ENCODE measurements at places on chromosomes 1 and 21.

GRCh38 chr21:17414766-17415165, 98.1 kb upstream of the CXADR start:
- DNase-seq: no peak

DNA sequence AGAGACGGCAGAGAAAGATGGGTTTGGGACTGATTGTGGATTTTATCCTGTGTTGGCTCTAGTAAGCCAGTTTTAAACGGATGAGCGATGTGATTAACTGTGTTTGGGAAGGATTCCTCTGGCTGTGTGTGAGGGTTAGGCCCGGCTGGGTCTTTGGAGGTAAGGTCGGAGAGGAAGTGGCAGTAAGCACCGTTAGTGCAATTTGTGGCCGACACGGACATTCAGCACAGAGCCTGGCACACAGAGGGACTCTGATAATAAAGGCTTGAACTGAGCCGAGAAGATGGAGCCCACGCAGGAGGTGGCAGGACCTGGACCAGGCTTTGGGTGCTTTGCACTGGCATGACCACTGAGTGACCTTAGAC, 1.3 kb downstream of the MTFR1L start:
- no peak for DNase-seq

GRCh38 chr1:18463063-18463462, 17.7 kb upstream of the KLHDC7A start:
- no peak for DNase-seq

- DNase-seq: peak; percentile 51
These were observed at the start of gene HMCN1 for GRCh38 chr1:185733818-185734735. HMCN1 (plus strand) TSS chr1:185734391; CDS start chr1:185734780, 389 bp downstream.

DNA sequence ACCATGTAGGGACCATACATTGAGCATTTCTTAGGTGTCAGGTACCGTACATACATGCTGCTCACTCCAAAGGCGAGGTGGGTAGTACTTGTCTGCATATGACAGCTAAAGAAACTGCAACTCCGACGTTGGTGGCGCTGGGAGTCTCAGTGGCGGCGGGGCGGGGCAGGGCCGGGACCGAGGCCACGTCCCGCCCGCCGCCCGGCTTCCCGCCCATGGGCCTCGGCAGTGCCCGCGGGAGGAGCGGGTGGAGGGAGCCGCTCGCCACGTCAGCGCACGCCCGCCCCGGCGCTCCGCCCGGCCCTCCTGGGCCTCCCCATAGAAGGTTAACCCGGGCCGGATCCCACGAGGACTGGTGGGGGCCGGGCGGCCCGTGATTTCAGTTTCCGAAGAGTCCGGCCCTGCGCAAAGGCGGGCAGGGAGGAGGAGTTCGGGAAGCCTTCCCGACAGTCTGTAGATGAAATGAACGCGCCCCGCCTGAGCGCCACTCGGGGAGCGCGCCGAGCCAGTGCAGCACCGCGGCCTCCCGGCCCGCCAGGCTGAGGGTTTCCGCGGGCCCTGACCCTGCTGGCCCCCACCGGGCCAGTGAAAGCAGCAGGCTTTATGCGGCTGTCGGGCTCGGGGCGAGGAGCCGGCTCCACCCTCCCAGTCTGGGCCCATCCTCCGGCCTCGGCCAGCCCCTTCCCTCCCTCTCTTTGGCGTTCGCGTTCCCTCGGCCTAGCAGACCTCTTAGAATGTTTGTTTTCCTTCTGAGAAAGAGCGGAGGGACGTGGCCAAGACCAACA, 119.9 kb upstream of the JUN start:
- DNase-seq: peak; percentile 91

- DNase-seq: no peak
These were observed 1.6 kb upstream of the EGLN1 start for GRCh38 chr1:231423648-231424047.

DNA sequence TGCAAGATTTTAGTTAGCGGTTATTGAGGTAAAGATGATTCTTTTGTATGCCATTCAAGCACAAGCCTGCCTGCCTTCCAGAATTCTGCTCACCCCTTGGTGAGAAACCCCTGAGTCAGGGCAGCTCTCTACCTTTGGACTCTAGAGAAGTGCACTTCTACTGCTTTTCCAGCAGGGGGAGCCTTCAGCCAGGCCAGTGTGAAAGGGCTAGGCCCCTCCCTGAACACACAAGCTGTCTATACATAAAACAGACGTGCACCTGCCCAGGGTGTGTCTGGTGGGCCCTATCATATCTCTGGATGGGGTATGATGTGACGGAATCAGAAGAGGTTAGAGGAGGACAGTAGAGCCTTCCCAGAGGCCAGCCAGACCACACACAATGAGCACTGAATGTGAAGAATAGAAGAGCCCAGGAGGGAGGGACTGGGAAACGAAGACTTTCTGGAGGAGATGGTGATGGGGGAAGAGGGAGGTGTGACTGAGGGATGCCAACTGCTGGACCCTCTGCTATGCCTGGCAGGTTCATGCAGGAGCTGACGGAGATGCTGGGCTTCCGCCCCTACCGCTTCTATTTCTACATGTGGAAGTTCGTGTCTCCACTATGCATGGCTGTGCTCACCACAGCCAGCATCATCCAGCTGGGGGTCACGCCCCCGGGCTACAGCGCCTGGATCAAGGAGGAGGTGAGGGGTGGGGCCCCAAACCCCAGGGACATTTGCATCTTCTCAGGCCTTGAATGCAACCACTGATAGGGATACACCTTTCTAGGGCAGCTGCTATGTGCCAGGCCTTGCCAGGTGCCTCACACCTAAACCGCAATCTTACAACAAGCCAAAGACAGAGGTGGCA, 13.0 kb upstream of the KCNC4 start:
- DNase-seq: peak; percentile 66

Data from erythroblast (primary cell).